Activated CD4-positive, alpha-beta T cell treated with anti-CD3 and anti-CD28 coated beads, Interleukin-2, amount 50 U/mL, for 1 hour (primary cell): ENCODE measurements at places on chromosomes 11 and 22.

- DNase-seq = no peak
These were observed 7.5 kb downstream of the PGAP2 start for GRCh38 chr11:3815845-3816244.

- no peak for DNase-seq
These were observed 1000.4 kb downstream of the OPCML start for GRCh38 chr11:132531921-132532320.

DNA sequence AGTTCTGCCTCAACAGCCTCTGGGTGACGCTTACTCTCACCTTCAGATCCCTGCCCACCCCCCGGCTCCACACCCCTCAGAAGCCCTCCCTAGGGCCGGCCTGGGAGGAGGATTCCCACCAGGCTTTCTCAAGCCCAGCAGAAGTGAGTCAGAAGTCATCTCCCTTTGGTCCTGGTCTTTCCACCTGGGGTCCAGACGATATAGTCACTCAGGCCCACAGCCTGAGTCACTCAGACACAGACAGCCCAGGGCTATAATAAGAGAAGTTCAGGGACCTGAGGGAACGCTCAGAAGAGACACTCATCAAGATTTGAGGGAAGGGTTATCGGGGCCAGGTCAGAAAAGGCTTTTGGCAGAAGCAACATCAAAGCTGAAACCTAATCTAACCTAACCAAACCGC is 127.1 kb downstream of the SPATA19 start:
- no peak for DNase-seq

- DNase-seq = peak; percentile 48
These were observed 25.4 kb upstream of the SORL1 start for GRCh38 chr11:121426476-121427399.

- no peak for DNase-seq
These were observed 34.4 kb upstream of the HEPHL1 start for GRCh38 chr11:93986716-93987115.

- DNase-seq = no peak
These were observed 4.6 kb downstream of the TECTA start for GRCh38 chr11:121105481-121106195.
